Parietal lobe (tissue), 2 donors: ENCODE measurements at places on chromosomes 3 and 15. TPM values are rescaled to one million over a fixed set of nuclear protein-coding genes. Genes with fewer than 3 reads are reported as not detected.

The JMJD7 gene
- total RNA-seq = 0.63 TPM

The OR5H1 gene
- total RNA-seq = not detected

The GOLGA8T gene
- total RNA-seq = 0.31 TPM

The AZI2 gene
- 83.3 TPM for total RNA-seq

The TTLL13 gene
- total RNA-seq = not detected

The CILP gene
- 0.63 TPM for total RNA-seq

The CIAO2A gene
- 20.7 TPM for total RNA-seq

The CX3CR1 gene
- total RNA-seq = 11.6 TPM

The CMTM8 gene
- 0.63 TPM for total RNA-seq

The KCNMB2 gene
- 11.9 TPM for total RNA-seq

The LRRC31 gene
- not detected for total RNA-seq

The TCTA gene
- 14.7 TPM for total RNA-seq

The CCDC13 gene
- total RNA-seq = 2.8 TPM
